ENCODE measurements at places on chromosomes 16 and 17.

DNA sequence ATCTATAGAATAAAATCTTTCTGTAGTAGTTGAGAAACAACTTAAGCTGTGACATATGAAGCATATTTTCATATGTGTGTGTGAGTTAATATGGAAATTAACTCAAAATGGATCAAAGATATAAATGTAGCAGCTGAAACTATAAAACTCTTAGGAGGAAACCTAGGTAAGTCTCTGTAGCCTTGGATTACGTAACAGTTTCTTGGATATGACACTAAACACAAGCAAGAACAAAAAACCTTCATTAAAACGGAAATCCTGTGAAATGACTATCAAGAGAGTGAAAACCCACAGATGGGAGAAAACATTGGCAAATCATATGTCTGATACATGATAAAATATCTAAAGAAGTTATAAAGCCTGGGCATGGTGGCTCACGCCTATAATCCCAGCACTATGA, 104.4 kb downstream of the VPS53 start:
- no peak for DNase-seq

DNA sequence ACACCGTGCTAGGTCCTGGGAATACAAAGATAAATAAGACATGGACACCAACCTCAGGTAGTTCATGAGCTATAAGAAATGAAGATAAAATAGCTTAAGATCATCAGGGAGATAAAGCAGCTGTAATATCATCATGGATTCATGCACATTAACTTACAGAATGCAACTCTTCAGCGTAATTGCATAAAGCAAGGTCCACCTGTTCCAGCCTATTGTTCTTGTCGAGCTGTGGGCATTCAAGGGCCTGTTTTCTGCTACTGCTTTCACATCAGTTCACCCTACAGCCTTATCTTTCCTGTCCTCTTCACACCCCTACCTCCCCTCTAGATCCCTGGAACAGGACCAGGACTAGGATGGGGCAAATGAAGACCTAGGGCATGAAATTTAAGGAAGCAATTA, 133.9 kb downstream of the SPACA3 start:
- no peak for DNase-seq

DNA sequence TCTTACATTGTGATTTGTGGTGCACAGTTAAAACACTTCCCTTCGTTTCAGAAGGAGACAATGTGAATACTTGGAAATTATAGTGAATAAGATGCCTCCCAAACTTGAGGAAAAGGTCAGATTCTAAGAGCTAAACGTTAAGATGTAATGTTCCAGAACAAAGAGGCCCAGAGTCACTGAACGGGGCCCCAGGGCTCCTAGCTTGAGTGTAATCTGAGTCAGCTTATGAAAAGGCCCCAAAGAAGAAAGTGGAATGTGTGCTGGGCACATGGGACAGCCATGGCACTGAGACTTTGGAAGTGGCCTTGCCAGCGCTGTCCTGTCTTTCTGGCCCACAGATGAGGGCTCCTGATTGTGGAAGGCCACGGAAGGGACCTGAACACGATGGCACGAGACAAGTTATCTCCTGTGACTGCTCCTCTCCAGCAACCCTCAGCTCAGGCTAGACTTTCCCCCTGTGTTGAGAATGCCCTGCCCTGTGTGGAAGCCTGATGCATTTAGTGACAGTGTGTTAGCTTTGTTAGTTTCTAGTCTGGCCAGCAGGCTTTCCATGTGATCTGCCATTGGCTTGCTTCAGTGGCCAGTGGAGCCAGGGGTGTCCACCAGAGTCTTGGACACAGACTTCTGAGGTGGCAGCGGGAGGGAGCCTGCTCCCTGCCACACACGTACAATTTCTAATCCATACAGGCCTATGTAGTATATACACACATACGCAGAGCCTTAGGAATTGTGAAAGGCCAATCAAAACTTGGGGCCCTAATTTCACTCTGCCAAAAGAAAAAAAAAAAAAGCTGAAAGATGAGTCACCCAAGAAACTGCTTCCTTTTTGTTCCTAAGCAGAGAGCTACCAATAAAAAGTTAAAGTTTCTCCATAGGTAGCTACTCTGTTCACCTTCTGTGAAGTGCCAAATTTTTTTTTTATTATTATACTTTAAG, 13.1 kb downstream of the SPATA33 start:
- no peak for DNase-seq

- DNase-seq, result no peak
Observed at GRCh38 chr17:47898241-47898640, 2.2 kb downstream of the SP2 start.

GRCh38 chr17:3798273-3799180, 2.5 kb downstream of the ITGAE start:
- no peak for DNase-seq

Data from WERI-Rb-1 (cell line).